ENCODE measurements at places on chromosomes 1 and 21. TPM values are rescaled to one million over a fixed set of nuclear protein-coding genes. Genes with fewer than 3 reads are reported as not detected.

Gene PPIAL4G
- total RNA-seq, result 1.3 TPM

Gene KRTAP11-1
- total RNA-seq, result not detected

Gene FLG2
- not detected for total RNA-seq

DNA sequence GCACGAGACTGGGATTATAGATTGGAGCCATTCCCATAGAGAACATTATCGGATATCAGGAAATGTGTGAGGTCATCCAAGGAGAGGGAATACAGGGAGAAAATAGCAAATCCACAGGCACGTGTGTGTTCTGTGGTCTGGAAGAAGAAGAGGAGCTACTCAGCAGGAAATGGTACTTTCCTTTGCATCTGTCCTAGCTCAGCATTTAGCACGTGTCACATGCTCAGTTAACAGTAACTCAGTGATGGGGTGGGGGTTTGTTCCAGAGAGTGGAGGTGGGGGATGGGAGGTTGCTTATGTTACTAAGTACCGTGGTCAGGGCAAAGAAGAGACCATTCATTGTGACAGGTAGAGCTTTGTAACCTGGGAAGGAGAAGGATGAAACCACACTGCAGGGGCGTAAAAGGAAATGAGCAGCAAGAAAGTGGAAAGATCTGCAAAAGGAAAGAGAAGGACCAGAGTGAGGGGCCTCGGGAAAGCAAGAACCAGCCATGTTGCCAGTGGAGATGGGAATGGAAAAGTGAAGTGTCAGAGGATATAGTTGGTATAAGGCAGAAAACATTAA lies 100.4 kb downstream of the ATP5PO start:
- DNase-seq, result no peak

Gene HORMAD1
- not detected for total RNA-seq

GRCh38 chr1:109306832-109307273 lies at the start of gene MYBPHL:
MYBPHL (minus strand) TSS chr1:109307011; CDS start chr1:109306991, 20 bp downstream.
- DNase-seq, result no peak

- DNase-seq, result no peak
These were observed 42.0 kb downstream of the DAB1 start for GRCh38 chr1:57381871-57382270.

Gene CLCA4
- not detected for total RNA-seq

- no peak for DNase-seq
These were observed 91.4 kb downstream of the LYST start for GRCh38 chr1:235775246-235775860.
